A549 treated with Mapracorat at 1 μM for 4 hours (cell line): ENCODE measurements at places on chromosomes 7 and 10. TPM values are rescaled to one million over a fixed set of nuclear protein-coding genes. Genes with fewer than 3 reads are reported as not detected.

The C10orf95 gene
- total RNA-seq = 0.08 to 0.19 TPM (median 0.12 TPM) in 4 of 5 replicates, not detected in the other

The MRC1 gene
- total RNA-seq = 0.03 TPM in 2 of 5 replicates, not detected in the others

The OR2A42 gene
- total RNA-seq = not detected in 5 replicates

The CHST15 gene
- total RNA-seq = 7.0 to 8.5 TPM (median 7.7 TPM) in 5 replicates

The RPA3 gene
- total RNA-seq = 85.3 to 104 TPM (median 100 TPM) in 5 replicates

The CRHR2 gene
- total RNA-seq = 0.05 to 0.08 TPM (median 0.05 TPM) in 4 of 5 replicates, not detected in the other

The LANCL2 gene
- 14.8 to 19.2 TPM (median 15.5 TPM) in 5 replicates for total RNA-seq

The PIK3AP1 gene
- total RNA-seq = 0.56 to 1.5 TPM (median 0.64 TPM) in 5 replicates

The SYCE1 gene
- not detected in 5 replicates for total RNA-seq

The FGFBP3 gene
- total RNA-seq = 2.2 to 3.1 TPM (median 2.4 TPM) in 5 replicates

The FKBP9 gene
- 78.2 to 120 TPM (median 87.7 TPM) in 5 replicates for total RNA-seq

The SORCS3 gene
- not detected in 5 replicates for total RNA-seq
